Hair follicle dermal papilla cell (primary cell): ENCODE measurements at places on chromosomes 3 and 15. TPM values are rescaled to one million over a fixed set of nuclear protein-coding genes. Genes with fewer than 3 reads are reported as not detected.

Gene CCDC174
- total RNA-seq: 15.5 and 16.2 TPM in 2 replicates

Gene SH3GL3
- total RNA-seq: 0.24 TPM in 1 of 2 replicates, not detected in the other

Gene SLC22A13
- total RNA-seq: 0.24 and 0.97 TPM in 2 replicates

Gene SCAANT1
- total RNA-seq: not detected in 2 replicates

Gene EFCAB12
- total RNA-seq: under 0.01 TPM in 1 of 2 replicates, not detected in the other

Gene ERICH6
- 0.32 and 0.49 TPM in 2 replicates for total RNA-seq

Gene DAZL
- total RNA-seq: under 0.01 and 0.16 TPM in 2 replicates

Gene CKMT1A
- total RNA-seq: not detected in 2 replicates

Gene MEGF11
- under 0.01 TPM in 1 of 2 replicates, not detected in the other for total RNA-seq

Gene ZNF385D
- 1.2 and 1.6 TPM in 2 replicates for total RNA-seq

Gene CHL1
- total RNA-seq: under 0.01 TPM in 1 of 2 replicates, not detected in the other

Gene CCR1
- 0.49 and 0.81 TPM in 2 replicates for total RNA-seq

Gene SLITRK3
- not detected in 2 replicates for total RNA-seq

Gene RLBP1
- total RNA-seq: not detected in 2 replicates

Gene MYH15
- 0.16 and 0.36 TPM in 2 replicates for total RNA-seq

Gene ACP3
- total RNA-seq: under 0.01 TPM in 2 replicates

Gene MST1R
- total RNA-seq: 1.1 TPM in 2 replicates
